ENCODE measurements at places on chromosomes 7 and 10.

DNA sequence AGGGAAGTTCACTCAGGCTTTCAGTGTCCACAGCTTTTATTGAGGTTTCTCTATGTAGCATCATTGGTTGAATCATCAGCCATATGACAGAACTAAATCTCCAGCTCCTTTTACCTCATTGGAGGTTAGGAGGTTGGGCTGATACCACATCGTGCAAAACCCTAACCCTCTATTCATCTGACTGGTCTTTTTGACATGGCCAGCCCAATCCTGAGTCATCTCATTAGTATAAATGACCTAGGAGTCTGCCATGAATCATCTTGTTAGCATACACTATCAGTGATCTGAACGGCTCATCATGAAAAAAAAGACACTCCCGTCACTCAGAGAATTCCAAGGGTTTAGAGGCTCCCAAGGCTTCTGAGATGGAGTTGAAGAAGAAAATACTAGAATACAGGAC, 669.8 kb upstream of the POT1 start:
- DNase-seq = no peak

GRCh38 chr10:96971324-96971723, 139.2 kb downstream of the LCOR start:
- no peak for DNase-seq

DNA sequence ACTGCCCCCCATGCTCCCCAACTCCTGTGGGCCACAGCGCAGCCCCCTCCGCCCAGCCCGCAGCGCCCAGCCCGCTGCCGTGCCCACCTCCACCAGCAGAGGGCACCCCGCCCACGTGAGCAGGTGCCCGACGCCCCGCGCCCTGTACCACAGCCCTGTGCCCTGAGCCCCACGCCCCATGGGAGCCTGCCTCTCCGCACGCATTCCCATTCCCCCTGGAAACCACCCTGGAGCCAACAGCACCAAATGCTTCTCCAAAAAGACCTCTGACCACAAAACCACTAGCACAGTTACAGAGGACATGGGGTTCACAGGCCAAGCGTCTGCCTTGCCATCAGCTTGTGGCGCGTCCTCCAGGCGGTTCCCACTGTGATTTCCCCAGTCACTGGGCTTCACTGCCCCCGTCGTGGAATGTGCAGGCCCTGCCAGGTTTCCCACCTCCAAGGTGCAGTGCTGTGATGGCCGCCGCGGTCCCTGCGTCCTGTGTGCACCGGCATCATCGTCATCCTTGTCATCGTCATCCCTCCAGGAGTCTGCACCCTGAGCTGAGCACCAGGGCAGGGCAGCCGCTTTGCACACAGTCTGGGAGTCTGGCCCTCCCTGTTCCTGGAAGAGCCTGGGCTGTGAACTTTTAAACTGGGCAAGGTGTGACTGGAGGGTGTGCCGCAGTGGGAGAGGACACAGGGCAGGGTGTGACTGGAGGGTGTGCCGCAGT, 61.7 kb downstream of the PWWP2B start:
- no peak for DNase-seq

- DNase-seq = peak; percentile 23
Measured at GRCh38 chr10:46228563-46229071, 58.2 kb upstream of the ANTXRL start.

DNA sequence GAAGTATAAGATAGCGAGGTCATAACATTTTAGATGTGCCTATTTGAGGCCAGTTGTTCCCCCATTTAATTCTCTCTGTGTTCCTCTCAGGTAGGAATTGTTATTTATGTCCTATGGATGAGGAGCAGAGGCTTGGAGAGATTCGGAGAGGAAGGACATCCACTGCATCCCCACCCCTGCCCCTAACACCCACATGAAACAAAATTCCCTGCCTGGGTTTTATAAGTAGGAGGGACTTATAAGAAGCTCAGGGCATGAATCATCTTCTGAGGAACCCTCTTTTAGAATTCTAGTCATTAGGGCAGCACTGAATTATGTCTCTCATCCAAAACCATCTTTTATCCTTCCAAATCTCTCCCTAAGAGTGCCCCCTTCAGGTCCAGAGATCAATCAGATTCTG, 5.0 kb downstream of the CHAT start:
- DNase-seq = no peak

DNA sequence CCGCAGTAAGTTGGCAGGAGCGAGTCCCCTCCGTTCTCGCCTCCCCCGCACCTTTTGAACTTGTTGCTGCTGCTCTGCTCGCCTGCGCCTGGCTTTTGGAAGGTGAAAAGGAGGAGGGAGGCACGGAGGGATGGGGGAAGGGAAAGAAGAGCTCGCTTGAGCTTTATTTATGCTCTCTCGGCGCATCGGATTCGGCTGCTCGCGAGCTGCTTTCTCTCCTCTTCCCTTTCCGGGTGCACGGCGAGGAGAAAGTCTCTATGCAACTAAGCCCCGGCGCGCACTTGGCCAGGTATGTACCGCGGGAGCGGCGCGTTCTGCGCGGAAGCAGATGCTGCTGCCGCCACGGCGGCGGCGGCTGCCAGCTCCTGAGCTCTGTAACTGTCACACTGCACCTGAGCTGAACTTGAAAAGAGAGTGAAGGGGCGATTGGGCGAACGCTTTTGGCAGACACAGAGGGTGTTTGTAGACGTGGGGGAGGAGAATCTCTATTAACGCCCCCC, 551 bp downstream of the KCND2 start:
- DNase-seq = peak; percentile 74

GRCh38 chr10:96642973-96643372, 56.2 kb upstream of the TM9SF3 start:
- DNase-seq = peak; percentile 42

- DNase-seq = no peak
Measured at GRCh38 chr7:29518616-29519015, 45.0 kb upstream of the PRR15 start.

DNA sequence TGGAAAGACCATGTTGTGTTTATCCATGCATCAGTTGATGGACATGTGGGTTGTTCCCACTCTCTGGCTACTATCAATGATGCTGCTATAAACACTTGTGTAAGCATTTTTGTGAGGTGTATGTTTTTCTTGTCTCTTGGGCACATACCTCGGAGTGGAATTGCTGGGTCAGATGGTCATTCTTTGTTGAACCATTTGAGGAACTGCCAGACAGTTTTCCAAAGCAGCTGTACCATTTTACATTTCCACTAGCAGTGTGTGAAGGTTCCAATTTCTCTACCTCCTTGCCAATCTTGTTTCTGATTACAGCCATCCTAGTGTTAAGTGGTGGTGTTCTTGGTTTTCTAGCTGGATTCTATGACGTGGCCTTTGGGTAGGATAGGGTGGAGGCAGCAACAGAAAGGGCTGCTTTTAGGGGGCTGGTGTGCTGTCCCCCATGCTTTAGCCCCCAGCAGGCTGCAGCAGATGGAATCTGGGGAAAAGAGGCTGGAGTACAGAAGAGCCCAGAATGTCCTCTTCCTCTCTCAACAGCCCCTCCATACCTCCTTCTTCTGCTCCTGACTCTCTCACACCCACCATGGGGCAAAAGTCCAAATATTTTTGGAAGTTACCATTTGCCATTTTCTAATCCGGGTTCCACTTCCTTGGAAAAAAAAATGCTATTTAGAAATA, 352.7 kb downstream of the FRMD4A start:
- no peak for DNase-seq

DNA sequence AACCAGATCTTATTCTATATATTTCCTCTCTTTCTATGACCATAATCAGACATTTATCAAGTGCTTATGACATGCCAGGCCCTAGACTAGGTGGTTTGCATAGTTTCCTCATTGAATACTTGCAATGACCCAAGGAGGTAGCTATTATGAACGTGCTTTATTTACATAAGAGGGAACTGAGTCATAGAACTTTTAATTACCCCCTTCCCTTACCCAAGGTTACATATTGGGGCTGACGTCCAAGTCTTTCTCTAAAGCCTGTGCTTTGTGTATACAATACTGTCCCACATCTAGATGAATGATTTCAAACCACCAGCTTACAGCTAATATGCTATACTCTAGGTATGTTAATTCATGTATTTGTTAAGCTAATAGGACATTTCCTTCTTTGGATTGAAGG, 91.9 kb upstream of the NPY start:
- no peak for DNase-seq

DNA sequence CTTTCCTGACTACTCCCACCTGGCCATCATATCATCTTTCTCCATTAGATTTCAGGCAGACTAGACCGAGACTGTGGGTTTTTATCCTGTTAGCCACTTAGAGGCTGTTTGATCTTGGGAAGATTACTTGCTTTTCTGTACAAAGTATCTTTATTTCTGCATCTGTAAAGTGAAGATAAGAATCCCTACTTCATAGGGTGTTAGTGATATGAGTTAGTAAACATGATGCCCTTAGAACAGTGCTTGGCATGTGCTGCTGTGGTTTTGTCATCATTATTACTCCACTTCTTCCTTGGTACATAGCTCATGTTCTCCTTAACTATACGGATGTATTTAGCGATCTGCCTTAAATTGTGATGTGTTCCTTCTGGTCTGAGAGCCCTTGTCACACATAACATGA, 165.2 kb downstream of the AUTS2 start:
- no peak for DNase-seq

- DNase-seq = no peak
Measured at GRCh38 chr7:132768099-132768498, 191.8 kb upstream of the PLXNA4 start.

DNA sequence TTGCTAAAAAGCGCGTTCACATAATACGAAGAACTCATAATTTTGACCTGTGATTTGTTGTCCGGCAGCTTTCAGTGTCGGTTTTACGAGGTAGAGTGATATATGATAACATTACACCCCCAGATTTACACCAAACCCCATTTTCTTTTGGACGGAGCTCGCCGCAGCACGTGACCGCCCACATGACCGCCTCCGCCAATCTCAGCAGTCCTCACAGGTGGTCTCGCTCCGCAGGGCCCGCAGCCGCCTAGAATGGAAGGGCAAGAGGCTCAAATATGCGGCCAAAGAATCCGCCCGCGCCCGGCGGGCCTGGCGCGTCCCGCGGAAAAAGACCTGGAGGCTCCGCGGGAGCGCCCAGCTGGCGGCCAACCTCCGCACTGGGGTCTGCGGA, at the start of gene HOXA7:
HOXA7 (minus strand) TSS at position 168 of the 391 bp plus-strand sequence; CDS start at position 38, 130 bp downstream.
- DNase-seq = no peak

- no peak for DNase-seq
Measured at GRCh38 chr10:61163403-61163802, 219.4 kb upstream of the RHOBTB1 start.

GRCh38 chr7:156147756-156148504, 335.7 kb upstream of the SHH start:
- no peak for DNase-seq

GRCh38 chr7:143351060-143351459, 11.5 kb downstream of the FAM131B start:
- DNase-seq = no peak
